HFFc6 (cell line): ENCODE measurements at places on chromosomes 5 and 9. TPM values are rescaled to one million over a fixed set of nuclear protein-coding genes. Genes with fewer than 3 reads are reported as not detected.

- no peak for DNase-seq
These were observed 64.3 kb downstream of the ANGPTL2 start for GRCh38 chr9:127058011-127058644.

DNA sequence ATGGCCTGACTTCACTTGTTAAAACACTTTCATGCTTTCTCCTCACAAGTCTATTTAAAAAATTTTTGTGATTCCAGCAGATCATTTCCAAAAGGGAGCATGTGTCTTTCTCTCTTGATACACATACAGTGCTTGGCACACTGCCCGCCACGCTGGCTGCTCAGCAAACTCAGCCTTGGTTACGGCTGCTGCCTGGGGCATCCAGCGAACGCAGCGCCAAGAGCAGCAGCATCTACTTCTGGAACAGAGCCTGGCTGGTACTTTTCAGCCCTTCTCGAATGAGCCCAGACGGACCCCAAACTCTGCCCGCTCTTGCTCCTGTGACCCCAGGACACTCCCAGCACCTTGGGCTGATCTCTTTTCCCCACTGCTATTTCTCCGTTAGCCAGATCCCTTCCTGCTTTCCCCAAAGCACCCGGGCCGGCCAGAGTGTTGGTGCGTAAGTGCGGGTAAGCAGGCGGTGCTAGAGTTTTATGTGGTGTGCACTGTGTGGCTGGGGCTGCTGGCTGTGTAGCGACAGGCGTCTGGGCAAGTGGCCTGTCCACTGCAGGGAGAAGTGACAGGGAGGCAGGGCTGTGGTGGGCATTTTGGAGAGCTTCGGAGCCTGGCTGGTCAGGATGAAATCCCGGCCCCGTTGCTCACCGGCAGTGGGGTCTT is 73.2 kb downstream of the SH3PXD2B start:
- peak; percentile 62 for DNase-seq

DNA sequence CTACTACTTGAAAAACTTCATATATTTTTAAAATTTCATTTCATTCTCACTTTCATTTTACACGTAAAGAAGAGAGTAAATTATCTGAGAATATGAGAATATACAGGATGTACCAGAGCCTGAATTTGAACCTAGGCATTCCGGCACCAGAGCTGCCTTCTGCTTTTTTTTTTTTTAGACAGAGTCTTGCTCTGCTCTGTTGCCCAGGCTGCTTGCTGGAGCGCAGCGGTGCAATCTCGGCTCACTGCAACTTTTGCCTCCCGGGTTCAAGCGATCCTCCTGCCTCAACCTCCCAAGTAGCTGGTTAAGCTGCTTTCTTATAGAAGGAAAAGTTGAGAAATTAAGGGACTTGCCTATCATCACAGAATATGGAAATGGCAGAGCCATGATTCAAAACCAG is 540.1 kb downstream of the EBF1 start:
- DNase-seq = no peak

DNA sequence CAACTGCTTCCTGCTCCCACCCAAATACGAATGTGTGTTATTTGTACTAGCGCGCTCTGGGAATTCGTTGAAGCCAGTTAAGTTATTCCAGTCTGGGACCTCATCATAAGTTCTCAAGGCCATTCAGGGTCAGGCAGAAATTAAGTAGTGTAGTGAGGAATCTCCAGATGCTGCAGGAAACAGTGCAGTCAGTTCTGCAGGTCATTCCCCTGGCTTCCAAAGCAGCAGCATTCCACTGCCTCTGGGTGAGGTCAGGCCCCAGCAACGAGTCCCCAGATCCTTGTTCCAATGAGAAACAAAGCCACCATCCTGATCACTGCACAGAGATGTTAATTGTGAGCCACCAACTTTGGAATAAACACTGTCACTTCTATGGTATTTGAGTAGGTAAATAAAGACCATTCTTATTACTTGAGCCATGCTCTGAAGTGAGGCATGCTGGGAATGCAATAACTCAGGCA is 33.1 kb downstream of the SVEP1 start:
- DNase-seq = no peak

DNA sequence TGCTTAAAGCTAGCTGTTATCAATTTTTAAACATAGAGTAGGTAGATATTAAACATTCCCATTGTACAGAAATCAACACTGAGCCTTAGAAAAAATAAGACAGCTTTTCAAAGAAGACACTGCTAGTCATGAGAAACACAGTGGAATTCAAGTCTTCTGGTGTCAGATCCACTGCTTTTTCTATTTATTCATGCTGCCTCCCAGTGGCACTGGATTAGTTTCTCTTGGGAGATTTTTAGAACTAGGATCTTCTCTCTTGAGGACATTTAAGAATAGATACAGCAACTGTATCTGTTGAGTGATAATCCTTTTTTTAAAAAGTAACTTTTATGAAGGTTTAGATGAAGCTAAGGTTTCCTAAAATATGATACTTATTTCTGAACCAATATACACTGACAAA is 1635.4 kb upstream of the C9orf72 start:
- no peak for DNase-seq

BAAT gene
- total RNA-seq = not detected in 3 replicates

PCDHB12 gene
- total RNA-seq = 0.63 to 0.82 TPM (median 0.68 TPM) in 3 replicates

- DNase-seq = no peak
These were observed 36.6 kb downstream of the SLC46A2 start for GRCh38 chr9:112853882-112854585.

DNA sequence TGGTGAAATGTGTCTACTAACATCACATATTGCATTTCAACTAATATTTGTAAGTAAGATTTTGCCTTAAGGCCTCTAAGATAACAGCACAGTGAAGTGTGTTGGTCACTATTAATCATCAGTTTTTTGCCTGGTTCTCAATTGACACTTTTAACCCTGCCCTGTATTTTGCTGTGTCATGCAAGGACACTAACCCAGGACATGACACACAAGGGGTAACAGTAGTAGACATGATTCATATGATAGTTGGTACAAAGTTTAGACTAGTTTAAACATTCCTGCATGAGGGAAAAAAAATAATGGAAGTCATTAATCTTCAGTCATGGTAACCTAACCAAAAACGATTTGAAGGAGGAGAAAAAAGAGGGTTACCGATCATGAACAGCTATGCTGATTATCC is 207.0 kb downstream of the DEPDC1B start:
- DNase-seq = peak; percentile 4

GRCh38 chr5:44384816-44385215 is 4.4 kb downstream of the FGF10 start:
- no peak for DNase-seq

- DNase-seq = peak; percentile 15
These were observed 22.2 kb upstream of the GLDC start for GRCh38 chr9:6667633-6668280.

- DNase-seq = no peak
These were observed 14.7 kb downstream of the MGAT1 start for GRCh38 chr5:180787711-180788431.
